WTC11 (cell line): ENCODE measurements at places on chromosomes 5 and 9. TPM values are rescaled to one million over a fixed set of nuclear protein-coding genes. Genes with fewer than 3 reads are reported as not detected.
A peak's percentile ranks its signal among the peaks of the same experiment; 100 is the strongest.

- DNase-seq = no peak
Measured at GRCh38 chr9:122080986-122081385, 12.1 kb downstream of the TTLL11 start.

DNA sequence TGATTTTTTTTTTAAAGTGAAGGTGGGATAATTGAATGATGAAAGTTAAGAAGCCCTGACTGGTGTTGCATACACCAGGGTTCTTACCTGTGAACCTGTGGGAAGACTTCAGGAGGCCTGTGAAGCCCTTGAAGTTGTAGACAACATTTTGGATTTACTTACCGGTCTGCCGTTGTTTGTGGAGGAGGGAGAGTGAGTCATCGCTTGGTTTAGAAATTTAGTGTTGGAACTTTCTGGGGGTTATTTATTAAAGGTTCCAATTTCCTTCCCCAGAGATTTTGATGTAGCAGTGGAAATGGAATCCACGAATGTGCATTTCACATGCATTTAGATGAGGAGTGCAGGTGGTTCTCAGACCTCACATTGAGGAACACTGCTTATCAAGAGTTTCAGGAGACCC lies 49.6 kb downstream of the ARHGAP26 start:
- DNase-seq = no peak

HAPLN1 gene
- total RNA-seq = 5.3 to 9.4 TPM (median 7.6 TPM) in 3 replicates

DNA sequence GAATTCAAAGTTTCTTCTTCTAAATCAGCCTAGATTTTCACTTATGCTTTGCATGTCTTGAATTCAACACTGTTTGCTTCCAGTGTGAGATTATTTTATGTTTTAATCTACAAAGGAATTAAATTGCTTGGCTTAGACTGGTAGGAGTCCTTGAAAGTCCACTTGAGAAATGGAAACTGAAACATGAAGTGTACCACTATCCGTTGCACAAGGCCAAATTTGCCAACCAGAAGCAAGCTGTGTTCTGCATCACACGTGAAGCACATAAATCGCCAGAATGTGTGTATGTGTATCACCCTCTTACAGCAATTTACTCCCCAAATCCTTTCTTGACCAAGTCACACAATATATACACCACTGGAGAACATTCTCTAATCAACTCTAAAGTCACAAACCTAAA lies 10.3 kb downstream of the SEMA6A start:
- DNase-seq = no peak

DNA sequence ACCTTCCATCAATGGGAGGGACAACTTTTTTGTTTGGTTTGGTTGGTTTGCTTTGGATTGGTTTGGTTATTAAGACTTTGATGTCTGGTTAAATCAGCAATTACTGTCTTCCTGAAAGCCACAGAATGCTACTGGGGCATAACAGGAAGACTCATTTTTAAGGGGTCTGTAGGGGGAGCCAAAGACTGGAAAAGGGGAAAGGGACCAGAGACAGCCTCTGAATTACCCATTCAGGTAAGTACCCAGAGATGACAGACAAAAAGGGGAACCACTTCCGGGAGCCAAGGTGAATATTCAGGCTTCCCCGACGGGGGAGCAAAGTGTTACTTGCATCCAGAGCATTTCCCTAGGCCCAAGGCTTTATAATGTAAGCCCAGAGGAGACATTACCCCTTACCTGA lies 4.6 kb upstream of the FEM1C start:
- peak; percentile 51 for DNase-seq

DNA sequence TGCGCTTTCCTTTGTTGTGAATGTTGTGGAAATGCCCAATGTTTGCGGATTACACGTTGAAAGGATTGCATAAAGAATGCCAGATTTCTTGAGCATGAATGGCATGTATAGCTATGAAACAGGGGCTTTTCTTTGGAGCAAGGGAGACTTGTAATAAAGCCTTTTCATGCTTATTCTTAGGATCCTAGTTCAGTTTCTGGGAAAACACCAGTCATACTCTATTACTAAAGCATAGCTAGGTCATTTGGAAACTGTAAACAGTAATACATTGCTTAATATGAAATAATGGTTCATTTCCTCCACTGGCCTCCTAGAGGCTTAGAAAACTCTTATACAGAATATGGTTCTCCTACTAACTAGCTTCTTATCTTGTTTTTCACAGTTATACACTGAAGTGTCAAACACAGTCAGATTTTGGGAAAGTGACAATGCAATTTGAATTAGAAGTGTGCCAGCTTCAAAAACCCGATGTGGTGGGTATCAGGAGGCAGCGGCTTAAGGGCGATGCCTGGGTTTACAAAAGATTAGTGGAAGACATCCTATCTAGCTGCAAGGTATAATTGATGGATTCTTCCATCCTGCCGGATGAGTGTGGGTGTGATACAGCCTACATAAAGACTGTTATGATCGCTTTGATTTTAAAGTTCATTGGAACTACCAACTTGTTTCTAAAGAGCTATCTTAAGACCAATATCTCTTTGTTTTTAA lies 104.2 kb downstream of the MELK start:
- DNase-seq = no peak

DNA sequence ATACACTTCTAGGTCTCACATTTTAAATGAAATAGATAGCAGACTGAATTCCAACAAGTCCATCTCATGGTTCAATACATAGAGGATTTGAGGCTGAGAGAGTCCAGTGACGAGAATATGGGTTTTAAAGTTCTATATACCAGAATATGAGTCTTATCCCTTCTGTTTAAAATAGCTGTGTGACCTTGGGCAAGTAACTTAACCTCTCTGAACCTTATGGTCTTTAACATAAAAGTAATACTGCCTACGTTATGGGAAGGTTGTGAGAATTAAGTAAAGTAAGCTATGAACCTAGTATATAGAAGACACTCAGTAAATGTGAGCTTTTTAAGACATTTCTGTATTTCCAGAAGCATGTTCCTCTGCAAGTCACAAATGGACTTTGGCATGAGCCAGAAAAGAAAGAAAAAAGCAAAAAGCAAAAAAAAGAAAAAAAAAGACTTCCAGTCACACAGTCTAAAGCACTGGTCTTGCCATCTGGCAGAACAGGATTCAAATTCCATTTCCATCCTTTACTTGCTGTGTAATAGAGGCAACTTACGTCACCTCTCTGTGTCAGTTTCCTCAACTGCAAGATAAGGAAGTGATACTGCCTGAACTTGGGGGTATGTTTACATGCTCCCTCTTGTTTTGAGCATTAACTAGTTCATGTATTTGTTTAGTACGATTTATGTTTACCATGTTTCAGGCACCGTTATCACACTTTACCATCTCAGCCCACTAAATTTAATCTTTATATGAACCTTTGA lies 248.2 kb downstream of the TRIM32 start:
- no peak for DNase-seq

YIPF5 gene
- total RNA-seq = 33.8 to 39.2 TPM (median 37.7 TPM) in 3 replicates

DNA sequence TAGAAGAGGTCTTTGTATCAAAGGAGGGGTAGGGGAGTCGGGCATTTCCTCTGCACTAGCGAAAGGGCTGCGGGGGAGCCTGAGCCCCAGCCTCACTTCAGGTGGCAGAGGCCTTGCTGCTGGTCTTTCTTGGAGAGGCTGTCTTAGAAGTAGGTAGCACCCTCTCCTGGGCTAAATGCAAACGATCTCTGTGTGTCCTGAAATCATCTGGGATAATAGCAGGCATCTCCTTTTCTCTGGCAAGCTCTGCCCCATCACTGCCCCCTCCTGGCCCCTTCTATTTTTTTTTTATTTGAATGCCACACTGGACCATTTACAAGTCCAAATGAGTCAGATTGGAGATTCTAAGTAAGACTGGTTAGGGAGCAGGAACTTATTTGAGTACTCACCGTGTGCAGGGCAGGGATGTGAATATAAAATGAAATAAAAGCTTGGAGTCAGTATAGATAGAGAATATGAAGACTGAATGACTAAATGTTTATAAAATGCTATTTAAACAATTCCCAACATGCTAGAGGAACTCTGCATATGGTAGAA lies 137.1 kb downstream of the FGF1 start:
- DNase-seq = peak; percentile 72

DAB2IP gene
- 35.0 to 52.6 TPM (median 35.7 TPM) in 3 replicates for total RNA-seq

PCDHA10 gene
- 10.8 to 12.0 TPM (median 11.6 TPM) in 3 replicates for total RNA-seq

TTC16 gene
- total RNA-seq = not detected in 3 replicates

GRCh38 chr5:82551840-82552385 lies 273.8 kb upstream of the RPS23 start:
- no peak for DNase-seq

DNA sequence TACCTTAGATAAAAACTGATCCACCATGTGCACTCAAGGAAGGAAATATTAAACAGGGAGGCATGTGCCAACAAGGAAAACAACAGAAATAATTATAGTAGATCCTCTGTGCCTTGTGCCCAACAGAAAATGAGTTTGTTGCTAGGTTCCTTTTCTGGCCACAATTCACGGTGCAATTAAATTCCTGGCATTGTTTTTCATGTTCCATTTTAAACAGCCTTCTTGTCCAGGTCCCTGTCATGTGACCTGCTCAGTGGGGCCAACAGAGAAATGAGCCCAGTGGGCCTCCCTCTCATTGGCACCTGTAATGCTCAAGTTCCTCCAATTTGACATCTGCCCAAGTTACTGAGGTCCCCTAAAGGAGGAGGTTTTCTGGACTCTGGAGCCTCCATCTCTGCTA lies 56.5 kb downstream of the SPOCK1 start:
- no peak for DNase-seq

SLC6A19 gene
- 0.04 to 0.05 TPM in 2 of 3 replicates, not detected in the other for total RNA-seq

GRCh38 chr9:79598562-79599345 lies 27.0 kb downstream of the TLE4 start:
- no peak for DNase-seq

DNA sequence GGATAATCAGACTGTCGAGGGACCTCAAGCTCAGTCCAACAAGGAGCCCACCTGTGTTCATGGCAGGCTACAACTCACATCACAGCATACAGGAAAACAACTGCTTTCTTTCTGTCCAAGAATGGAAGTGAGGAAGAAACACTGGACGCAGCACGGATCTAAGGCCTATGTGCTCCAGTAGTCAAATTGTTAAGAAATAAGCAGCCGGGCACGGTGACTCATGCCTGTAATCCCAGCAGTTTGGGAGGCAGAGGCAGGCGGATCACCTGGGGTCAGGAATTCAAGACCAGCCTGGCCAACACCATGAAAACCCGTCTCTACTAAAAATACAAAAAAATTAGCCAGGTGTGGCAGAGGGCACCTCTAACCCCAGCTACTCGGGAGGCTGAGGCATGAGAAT lies 427.8 kb downstream of the BNC2 start:
- peak; percentile 33 for DNase-seq

DNA sequence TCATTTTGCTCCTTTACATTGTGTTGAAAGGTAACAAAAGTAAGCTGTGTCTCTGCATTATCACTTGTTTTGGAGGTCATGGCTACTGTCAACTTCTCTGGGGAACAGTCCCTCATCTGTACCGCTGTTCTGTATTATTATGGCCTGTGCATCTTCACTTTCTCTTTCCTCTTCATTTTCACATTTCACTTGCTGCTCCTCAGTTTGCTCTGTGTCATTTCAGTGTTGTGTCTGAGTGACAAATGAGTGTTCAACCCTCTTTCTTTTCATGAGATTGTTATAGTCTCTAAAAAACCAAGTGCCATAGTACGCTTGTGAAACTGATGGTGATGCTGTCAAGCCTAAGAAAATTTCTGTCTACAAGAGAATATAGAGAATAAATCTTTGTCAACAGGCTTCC lies 122.0 kb upstream of the FER start:
- DNase-seq = no peak
